ENCODE measurements at places on chromosomes 1 and 21. TPM values are rescaled to one million over a fixed set of nuclear protein-coding genes. Genes with fewer than 3 reads are reported as not detected.

- no peaks in the 10 kb centered on the region for H3K4me1 ChIP-seq
- no peaks in the 10 kb centered on the region for H3K36me3 ChIP-seq
- H3K27ac ChIP-seq, result no peak overlapping the region
- no peak for DNase-seq
- H3K27me3 ChIP-seq, result peaks cover 55% of the 10 kb centered on the region
Measured at GRCh38 chr21:42351626-42352440, 1.0 kb upstream of the TFF2 start.

DNA sequence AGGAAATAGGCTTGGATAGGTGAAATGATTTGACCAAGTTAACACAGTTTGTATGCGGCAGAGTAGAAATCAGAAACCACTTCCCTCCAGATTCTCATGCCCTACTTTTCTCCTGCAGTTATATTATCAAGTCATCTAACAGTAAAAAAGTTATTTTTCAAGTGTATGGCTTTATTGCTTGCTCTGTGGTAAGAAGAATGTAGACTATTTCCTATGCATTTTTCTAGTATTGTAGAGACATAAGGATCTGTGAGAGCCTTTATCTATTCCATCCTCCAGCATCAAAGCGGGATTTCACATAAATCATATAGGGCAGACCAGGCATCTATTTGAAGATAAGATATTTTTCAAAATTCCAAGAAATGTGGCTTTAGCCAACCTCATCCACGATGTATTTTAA is 208.5 kb downstream of the TTLL7 start:
- no peaks in the 10 kb centered on the region for H3K36me3 ChIP-seq
- no peaks in the 10 kb centered on the region for H3K27me3 ChIP-seq
- no peak overlapping the region for H3K4me3 ChIP-seq

- H3K27me3 ChIP-seq, result no peaks in the 10 kb centered on the region
- H3K4me1 ChIP-seq, result no peaks in the 10 kb centered on the region
- no peak overlapping the region for H3K4me3 ChIP-seq
- no peak overlapping the region for H3K27ac ChIP-seq
- DNase-seq, result no peak
Measured at GRCh38 chr1:96090134-96090533, 631.5 kb upstream of the PTBP2 start.

DNA sequence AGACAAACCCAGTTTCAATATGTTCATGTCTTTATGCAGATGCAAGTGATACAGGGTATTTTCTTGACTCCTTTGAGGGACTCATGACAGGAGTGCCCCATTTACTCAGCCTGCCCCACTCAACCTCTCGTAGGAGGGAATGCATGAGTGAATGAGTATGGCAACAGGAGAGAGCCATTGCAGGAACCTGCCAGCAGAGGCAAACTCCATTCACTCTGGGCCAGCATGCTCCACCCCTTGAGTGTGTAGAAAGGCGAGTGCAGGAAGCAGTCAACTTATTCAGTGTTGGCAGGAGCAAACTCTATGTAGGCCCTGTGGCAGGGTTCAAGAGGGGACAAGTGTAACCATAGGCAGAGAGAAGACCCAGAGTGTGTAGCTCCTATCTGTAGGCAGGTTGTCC is 1526.3 kb downstream of the PLA2G4A start:
- H3K4me1 ChIP-seq, result no peaks in the 10 kb centered on the region
- H3K4me3 ChIP-seq, result no peak overlapping the region
- H3K27me3 ChIP-seq, result no peaks in the 10 kb centered on the region
- no peak overlapping the region for H3K27ac ChIP-seq

- DNase-seq, result no peak
- H3K4me1 ChIP-seq, result peaks cover 58% of the 10 kb centered on the region
- no peaks in the 10 kb centered on the region for H3K27me3 ChIP-seq
- H3K36me3 ChIP-seq, result peaks cover 29% of the 10 kb centered on the region
- no peak overlapping the region for H3K4me3 ChIP-seq
- H3K27ac ChIP-seq, result no peak overlapping the region
Measured at GRCh38 chr1:109259674-109260557, 10.6 kb downstream of the CELSR2 start.

- no peaks in the 10 kb centered on the region for H3K36me3 ChIP-seq
- H3K4me3 ChIP-seq, result no peak overlapping the region
- no peaks in the 10 kb centered on the region for H3K27me3 ChIP-seq
- DNase-seq, result no peak
- H3K4me1 ChIP-seq, result no peaks in the 10 kb centered on the region
- no peak overlapping the region for H3K27ac ChIP-seq
Measured at GRCh38 chr1:209038735-209039134, 544.8 kb upstream of the CAMK1G start.

GRCh38 chr1:18866314-18866713 is 6.9 kb upstream of the TAS1R2 start:
- no peaks in the 10 kb centered on the region for H3K4me1 ChIP-seq
- DNase-seq, result no peak
- no peaks in the 10 kb centered on the region for H3K36me3 ChIP-seq
- peaks cover 82% of the 10 kb centered on the region for H3K27me3 ChIP-seq
- H3K27ac ChIP-seq, result no peak overlapping the region

DNA sequence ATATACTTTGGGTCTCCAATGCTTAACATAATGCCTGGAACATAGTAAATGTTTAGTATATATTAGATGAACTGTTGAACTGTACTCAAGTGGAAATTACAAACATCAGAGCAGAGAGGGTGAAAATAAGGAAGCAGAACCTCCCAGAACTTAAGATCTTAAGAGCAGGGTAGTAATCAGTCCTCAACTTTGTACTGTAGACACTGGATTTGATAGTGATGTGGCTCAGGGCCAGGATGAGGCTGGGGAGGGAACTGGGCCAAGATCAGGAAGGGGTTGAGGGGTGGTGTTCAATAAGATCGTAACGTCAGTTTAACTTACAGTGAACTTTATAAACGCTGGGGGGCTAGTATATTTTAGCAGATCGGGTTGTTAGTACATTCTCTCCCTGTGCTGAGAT is 15.4 kb downstream of the MPZL1 start:
- H3K27ac ChIP-seq, result no peak overlapping the region
- H3K27me3 ChIP-seq, result no peaks in the 10 kb centered on the region
- DNase-seq, result no peak
- no peaks in the 10 kb centered on the region for H3K4me1 ChIP-seq

GRCh38 chr1:248817065-248817464 is 8.7 kb downstream of the SH3BP5L start:
- no peak for DNase-seq
- no peaks in the 10 kb centered on the region for H3K4me1 ChIP-seq
- H3K4me3 ChIP-seq, result no peak overlapping the region

DNA sequence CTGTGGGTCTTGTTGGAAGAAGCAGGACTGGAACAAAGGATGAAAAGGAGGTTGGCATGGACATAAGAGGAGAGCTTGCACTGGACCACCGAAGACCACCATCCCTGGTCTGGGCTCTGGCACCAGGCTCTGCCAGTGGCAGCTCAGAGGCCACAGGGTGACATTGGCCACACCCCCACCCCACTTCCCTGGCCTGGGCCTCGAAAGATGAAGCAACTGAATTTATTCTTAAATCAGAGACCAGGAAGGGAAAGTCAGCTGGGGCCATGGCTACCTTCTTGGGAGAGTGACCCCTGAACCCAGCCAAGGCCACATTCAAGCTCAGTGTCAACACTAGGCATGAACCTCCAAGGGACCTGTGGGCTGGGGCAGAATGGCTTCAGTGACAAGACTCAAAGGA is 4.0 kb downstream of the KLHDC7A start:
- no peak overlapping the region for H3K4me3 ChIP-seq
- no peak overlapping the region for H3K27ac ChIP-seq
- peaks cover 14% of the 10 kb centered on the region for H3K27me3 ChIP-seq
- no peak for DNase-seq
- no peaks in the 10 kb centered on the region for H3K36me3 ChIP-seq
- no peaks in the 10 kb centered on the region for H3K4me1 ChIP-seq

DNA sequence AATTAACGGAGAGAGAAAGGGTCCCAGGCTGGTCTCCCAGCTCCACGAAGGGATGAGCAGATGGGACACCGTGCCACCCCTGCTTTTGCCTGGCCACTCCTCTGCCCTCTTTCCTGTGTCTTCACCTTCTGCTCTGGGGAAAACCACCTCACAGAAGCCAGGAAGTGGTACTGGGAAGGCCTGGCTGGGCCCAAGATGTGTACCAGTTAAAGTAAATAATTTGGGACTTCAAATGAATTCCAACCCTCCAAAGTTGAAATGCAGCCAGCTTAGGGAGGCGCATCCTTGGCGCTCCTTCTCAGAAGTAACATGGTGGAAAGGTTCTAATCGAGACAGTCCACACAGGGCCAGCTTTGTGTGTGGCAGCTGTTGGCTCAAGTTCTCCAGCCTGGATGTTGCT is 45.7 kb downstream of the MAP3K21 start:
- H3K27me3 ChIP-seq, result peaks cover 27% of the 10 kb centered on the region
- H3K27ac ChIP-seq, result no peak overlapping the region
- no peak overlapping the region for H3K4me3 ChIP-seq
- no peaks in the 10 kb centered on the region for H3K4me1 ChIP-seq
- H3K36me3 ChIP-seq, result no peaks in the 10 kb centered on the region
- DNase-seq, result no peak

DNA sequence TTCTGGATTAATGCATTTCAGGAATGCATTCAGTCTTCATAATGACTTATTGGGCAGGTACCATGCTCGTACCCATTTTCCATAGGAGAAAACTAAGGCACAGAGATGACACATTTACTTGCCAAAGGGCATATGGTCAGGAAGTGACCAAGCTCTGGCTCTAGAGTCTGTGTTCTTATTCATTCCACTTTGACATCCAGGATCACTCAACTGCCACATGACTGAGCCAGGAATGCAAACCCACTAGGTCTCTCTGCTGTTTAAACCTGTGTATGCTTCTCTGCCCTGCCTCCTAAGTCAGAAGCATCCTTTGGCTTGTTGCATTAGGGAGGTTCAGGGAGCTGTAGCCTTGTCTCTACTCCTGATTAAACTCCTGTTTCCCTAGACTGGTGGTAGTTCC is 7.5 kb downstream of the KAZN start:
- peaks cover 3% of the 10 kb centered on the region for H3K27me3 ChIP-seq
- no peaks in the 10 kb centered on the region for H3K36me3 ChIP-seq
- H3K27ac ChIP-seq, result no peak overlapping the region

GRCh38 chr1:186207391-186208085 is 167.5 kb downstream of the TPR start:
- no peak for DNase-seq
- no peaks in the 10 kb centered on the region for H3K27me3 ChIP-seq
- H3K27ac ChIP-seq, result no peak overlapping the region
- H3K36me3 ChIP-seq, result no peaks in the 10 kb centered on the region
- H3K4me1 ChIP-seq, result no peaks in the 10 kb centered on the region

- DNase-seq, result no peak
- H3K4me3 ChIP-seq, result no peak overlapping the region
- H3K4me1 ChIP-seq, result no peaks in the 10 kb centered on the region
- no peaks in the 10 kb centered on the region for H3K36me3 ChIP-seq
- no peak overlapping the region for H3K27ac ChIP-seq
- H3K27me3 ChIP-seq, result no peaks in the 10 kb centered on the region
Measured at GRCh38 chr1:66494482-66494881, 39.5 kb upstream of the SGIP1 start.

DNA sequence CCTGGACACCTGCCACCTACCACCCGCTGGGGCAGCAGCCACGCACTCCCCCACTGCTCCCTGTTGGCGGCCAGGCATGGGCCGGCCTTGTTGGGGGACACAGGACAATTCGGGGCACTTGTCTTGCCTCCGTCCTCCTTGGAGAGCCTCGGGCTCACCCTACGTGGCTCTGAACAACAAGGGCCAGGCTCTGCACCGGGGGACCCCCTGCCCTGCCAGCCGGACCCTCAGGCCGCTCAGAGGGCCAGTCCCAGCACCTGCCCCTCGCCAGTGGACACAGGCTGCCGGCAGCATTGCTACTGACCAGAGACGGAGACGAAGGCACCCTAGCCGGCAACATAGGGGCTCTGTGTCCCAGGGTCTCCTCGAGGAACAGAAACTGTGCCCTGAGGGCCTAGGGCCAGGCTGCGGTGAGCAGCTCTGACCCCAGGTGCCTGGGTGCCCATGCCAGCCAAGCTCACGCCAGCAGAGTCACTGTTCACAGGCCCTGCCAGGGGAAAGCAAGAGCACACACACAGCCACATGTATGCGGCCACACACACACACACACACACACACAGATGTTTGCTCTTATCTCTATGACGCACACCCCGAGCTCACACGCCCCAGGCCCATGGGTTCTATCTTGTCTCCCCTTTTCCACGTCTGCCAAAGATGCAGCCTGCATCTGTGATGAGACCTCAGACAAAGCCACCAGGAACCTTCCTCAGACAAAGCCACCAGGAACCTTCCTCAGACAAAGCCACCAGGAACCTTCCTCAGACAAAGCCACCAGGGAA is 45.9 kb downstream of the MORN1 start:
- DNase-seq, result peak; percentile 46
- no peaks in the 10 kb centered on the region for H3K4me1 ChIP-seq
- no peak overlapping the region for H3K4me3 ChIP-seq

GRCh38 chr1:21188235-21188634 is 11.5 kb upstream of the EIF4G3 start:
- no peak for DNase-seq
- H3K36me3 ChIP-seq, result no peaks in the 10 kb centered on the region
- no peak overlapping the region for H3K4me3 ChIP-seq
- H3K4me1 ChIP-seq, result no peaks in the 10 kb centered on the region
- H3K27ac ChIP-seq, result no peak overlapping the region
- H3K27me3 ChIP-seq, result peaks cover 36% of the 10 kb centered on the region

DNA sequence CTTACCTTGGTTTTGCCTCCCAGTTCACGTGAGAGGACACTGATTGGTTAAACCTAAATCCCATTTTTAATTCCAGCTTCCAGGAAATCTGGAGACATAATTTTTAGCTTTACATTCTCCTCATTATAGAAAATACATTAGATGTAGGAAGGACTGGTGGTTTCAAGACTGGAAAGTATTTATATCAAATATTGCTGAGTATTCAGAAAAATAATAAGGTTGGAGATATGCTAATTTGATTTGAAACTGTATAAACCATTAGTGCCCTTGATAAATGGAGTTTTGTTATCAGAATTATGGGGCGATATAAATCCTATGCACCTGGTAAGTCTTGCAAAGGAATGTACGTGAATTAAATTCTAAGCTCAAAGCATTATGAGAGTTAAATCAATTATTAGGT is 218.0 kb upstream of the ADGRL4 start:
- H3K4me3 ChIP-seq, result no peak overlapping the region
- no peaks in the 10 kb centered on the region for H3K4me1 ChIP-seq
- no peak overlapping the region for H3K27ac ChIP-seq
- no peak for DNase-seq
- H3K27me3 ChIP-seq, result no peaks in the 10 kb centered on the region

DNA sequence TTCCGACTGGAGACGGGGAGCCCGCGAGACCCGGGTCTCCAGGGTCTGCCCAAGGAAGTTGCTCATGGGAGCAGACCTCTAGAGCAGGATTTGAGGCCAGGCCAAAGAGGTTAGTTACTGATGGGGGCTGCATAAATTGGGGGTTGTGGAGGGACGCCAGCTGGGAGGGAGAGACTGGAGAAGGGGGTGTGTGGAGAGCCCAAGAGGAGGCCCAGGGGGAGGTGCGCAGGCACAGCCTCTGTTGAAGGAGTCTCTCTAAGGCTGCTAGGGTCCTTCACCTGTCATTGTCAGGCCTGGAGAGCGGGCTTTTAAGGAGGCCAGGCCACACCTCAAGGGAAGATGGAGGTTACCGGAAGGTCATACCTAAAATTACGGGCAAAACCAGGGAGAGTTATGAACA is 363 bp downstream of the PLA2G5 start:
- peaks cover 36% of the 10 kb centered on the region for H3K27me3 ChIP-seq
- no peak overlapping the region for H3K27ac ChIP-seq
- no peaks in the 10 kb centered on the region for H3K4me1 ChIP-seq
- no peak overlapping the region for H3K4me3 ChIP-seq

Gene KRTAP19-1
- total RNA-seq, result not detected

Gene FMN2
- 0.16 TPM for total RNA-seq

Gene PROK1
- not detected for total RNA-seq

Gene VSIG8
- total RNA-seq, result not detected

Gene GUCA2B
- total RNA-seq, result not detected

Gene INSRR
- total RNA-seq, result 0.18 TPM

Gene C21orf91
- total RNA-seq, result 14.0 TPM

Gene TNFRSF8
- 38.4 TPM for total RNA-seq

Gene WNT3A
- total RNA-seq, result not detected

Gene SLC1A7
- not detected for total RNA-seq

Gene ATP5PB
- total RNA-seq, result 736 TPM

All from K562 (cell line).